Umbilical cord (tissue), 2 donors: ENCODE measurements at places on chromosomes 2 and 18. TPM values are rescaled to one million over a fixed set of nuclear protein-coding genes. Genes with fewer than 3 reads are reported as not detected.

DNA sequence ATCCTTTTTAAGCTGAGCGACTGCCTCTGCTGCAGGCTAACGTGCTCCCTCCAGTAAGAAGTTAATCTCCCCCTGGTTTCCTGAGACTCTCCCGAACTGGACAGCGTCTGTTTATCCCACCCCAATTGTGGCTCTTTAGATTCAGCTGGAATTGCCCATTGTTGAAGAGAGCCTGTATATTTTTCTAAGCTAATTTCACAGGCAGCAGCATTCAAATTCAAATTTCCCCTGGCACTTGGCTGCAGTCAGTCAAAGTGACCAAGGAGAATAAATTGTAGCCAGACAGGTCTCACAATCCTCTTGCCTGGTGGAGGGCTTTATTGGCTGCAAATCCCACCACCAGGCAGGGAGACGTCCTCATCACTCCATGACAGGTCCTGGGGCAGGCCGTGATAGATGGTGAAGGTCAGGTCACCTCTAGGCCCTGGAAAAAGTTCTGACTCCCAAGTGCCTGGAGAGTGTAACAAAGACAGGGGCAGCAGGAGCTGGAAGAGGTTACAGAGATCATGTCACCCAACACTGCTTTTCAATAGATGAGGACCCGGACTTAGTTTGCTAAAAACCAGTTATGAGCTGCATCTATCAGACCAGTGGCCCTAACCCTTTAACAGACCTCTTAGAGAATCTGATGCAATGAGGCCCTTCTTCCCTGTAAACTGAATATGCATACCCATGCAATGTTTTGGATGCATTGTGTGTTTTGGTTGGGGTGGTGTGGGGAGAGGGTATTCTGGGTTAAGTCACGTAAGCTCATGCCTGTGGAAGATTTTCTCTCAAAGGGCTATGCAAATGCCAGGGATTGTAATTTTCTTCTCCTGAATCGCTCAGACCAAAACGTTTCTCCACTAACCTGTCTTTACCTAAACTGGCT, 32.3 kb upstream of the C18orf32 start:
- DNase-seq, result no peak

DNA sequence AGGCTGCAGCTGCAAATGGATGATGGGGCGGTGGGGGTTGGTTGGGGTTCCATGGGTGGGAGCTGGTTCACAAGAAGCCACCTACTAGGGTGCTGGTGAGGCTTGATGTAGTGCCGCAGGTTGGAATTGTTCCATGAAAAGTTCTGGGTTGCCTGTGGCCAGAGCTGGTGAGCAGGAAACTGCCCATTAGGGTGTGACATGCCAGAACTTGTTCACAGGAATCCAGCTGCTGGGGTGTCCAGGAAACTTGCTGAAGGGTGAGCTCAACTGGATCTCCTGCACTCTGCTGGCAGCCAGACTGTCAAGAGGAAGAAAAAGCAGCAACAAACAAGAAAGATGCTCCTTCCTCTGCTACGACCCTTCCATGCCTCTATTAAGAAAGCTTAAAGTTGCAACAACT, 48.8 kb downstream of the MAP3K20 start:
- no peak for DNase-seq

DNA sequence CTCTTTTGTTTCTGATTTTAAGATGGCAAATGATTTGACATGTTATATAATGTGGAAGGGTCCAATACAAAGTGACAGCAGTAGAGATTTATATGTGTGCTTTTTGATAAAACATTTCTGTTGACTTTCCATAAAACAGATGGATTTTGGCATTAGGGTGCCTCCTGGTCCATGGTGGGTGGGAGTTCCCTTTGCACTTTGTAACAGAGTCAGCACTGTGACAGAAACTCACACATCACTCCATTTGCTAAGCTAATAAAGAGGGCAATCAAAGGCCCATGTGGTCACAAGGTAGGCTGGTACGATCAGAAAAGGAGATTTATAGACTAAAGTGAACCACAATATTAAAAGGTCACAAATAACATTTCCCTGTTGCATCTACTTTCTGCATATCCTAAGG, 93.3 kb upstream of the NT5C1B start:
- DNase-seq, result no peak

DNA sequence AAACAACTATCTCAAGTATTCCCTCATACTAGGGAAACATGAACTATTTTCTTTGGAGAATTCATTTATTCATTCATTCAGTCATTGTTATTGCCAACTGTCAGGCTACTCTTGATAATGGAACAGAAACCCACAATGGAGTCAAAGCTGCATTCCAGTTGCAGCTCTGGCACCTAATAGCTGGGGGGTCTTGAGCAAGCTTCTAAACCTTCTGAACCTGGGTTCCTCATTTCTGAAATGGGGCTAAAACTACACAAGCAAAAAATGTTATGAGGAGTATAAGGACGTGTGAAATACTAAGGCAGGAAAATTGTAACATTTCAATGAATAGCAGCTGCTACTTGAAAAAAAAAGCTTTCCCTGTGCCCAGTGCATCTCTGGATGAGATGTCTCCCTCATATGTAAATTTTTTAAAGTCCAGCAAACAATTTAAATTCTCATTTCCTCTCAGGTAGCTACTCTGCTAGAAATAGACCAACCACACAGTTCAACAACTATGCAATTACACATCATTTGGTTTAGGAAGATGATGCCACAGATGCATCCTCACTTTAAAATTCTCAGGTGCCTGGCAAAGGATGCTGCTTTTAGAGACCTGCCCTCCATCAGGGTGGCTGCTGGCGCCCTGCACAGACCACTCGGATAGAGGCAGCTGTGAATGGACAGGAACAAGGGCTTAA, 38.5 kb downstream of the SPRED2 start:
- DNase-seq, result no peak

DNA sequence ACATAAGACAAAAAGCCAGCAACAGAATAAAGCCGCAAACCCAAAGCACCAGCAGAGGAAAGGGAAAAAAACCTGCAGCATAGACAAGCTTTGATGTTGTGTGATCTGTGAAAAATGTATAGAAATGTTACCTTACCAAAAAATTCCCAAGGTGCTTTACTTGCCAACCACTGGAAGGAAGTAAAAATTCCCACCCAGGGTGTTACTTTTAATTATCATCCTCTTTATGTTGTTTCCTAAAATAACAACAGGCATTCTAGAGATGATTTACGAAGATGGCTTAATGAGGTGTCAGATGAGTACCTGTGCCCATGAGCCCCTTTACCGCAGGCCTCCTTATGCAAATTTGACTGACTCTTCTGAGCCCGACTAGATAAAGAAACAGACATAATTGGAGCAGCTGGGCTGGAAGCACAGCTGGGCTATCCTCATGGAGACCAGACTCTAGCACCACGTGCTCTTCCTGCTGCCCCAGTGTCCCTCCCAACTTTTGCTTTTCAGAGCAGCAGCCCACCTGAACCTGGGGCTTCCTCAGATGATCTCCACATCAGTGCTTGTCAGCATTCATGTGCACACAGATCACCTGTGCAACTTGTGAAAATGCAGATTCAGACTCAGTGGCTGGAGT, 41.5 kb downstream of the SRSF7 start:
- no peak for DNase-seq

- DNase-seq, result no peak
Observed at GRCh38 chr2:238682536-238682935, 165.3 kb upstream of the TWIST2 start.

DNA sequence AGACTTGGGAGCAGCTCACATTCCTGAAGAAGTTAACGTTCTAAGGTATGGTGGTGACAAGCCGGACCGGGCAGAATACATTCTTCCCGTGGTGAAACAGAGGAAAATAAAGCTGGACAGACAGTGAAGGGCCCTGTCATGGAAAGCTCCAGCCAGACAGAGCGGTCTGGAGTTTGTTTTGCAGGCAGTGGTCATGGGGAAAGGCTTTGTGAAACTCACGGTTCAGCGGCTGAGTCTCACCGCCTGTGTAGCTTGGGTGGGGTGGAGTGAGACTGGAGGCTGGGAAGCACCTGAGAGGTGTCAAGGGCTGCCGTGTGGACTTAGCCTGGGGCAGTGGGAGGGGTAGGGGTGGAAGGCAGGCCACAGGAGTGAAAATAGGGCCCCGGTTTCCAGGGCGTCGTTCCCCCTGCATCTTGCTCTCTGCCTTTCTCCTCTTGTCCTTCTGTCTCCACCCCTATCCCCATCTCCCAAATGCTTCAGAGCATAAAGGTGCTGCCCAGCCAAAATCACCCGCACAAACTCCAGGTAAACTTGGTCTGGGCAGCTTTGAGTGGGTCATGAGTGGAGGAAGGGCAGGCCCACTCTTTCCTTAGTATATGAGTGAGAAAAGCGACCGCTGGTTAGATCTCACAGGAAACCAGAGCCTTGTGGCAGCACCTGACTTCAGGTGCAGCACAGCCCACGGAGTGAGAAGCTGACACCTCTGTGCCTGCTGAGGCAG, 11.4 kb upstream of the SLC20A1 start:
- no peak for DNase-seq

- no peak for DNase-seq
Observed at GRCh38 chr18:6221602-6222014, 193.1 kb downstream of the L3MBTL4 start.

DNA sequence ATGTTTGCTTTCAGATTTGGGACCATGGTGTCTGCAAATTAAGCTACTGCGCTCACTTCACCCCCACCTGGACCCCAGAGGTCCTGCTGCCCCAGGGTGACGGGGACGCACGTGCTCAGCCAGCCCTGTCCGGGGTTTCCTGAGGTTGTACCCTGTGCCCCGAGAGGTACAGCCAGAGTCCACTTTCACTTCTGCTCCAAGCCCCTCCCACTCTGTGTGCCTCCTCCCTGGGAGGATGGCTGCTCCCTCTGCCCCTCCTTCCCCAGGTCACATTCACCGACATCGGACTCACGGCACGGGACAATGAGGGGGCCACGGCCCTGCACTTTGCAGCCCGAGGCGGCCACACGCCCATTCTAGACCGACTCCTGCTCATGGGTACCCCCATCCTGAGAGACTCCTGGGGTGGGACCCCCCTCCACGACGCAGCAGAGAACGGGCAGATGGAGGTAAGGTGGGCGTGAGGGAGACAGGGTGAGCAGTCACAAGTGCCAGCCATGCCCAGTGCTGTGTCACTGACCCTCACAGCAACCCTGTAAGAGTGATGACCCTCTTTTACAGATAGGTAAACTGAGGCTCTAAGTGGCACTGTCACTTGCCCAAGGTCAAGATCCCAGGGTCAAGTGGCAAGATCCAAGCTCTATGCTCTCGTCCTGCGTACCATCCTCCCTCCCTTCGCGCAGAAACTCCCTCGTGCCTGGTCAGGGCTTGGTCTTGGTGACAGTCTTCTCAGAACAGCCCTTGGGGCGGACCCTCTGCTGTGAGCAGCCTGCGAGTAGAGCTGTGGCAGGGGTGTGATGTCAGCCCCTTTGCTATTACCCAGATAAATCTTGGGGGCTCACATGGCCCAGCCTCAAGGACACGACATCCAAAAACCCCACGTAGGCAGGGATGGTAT, 7.6 kb downstream of the ESPNL start:
- no peak for DNase-seq

DNA sequence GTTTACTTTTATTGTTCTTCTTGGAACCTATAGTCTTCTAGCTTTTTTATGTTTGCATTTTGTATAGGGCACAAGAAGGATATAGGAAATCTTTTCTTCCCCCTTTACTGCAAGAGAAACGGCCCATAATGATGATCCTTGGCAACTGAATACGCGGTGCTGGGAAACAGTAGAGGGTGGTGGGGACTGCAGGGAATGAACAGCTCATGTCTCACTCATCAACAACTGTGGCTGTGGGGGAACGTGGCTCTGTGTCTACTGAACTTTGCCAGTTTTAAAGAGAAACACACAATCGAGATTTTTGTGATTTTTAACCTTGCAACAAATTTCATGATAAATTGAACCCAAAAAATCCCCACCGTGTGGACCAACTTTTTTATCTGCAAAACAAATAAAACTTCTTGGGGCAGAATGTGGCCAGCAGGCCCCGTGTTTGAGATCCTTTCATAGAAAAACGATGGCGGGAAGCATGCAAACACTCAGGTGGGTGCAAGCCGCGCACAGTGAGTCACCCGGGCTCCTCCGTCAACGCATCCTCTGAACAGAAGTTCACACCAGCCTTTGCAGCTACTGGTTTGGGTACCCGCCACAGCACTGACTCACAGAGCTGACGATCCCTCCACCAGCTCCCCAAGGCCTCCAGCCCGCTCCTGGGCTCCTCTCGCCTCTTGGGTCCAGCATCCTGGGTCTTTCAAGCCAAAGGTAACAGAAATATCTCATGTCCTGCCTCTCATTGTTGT, 149.3 kb downstream of the COL6A3 start:
- no peak for DNase-seq

GRCh38 chr2:105376789-105377240, 22.0 kb downstream of the FHL2 start:
- DNase-seq, result no peak

ECEL1 gene
- total RNA-seq, result 3.9 TPM

EN1 gene
- total RNA-seq, result 1.2 TPM

XDH gene
- total RNA-seq, result 0.24 TPM
